ENCODE measurements at places on chromosomes 3 and 15. TPM values are rescaled to one million over a fixed set of nuclear protein-coding genes. Genes with fewer than 3 reads are reported as not detected.

SLC30A4 gene
- total RNA-seq = 6.5 TPM

GRCh38 chr3:133573629-133574194 is at the start of gene CDV3:
TSS of gene CDV3 (plus strand) at chr3:133573686. CDS start at chr3:133574045, 359 bp downstream.
- DNase-seq = no peak

GRCh38 chr3:7238565-7239295 is 377.8 kb downstream of the GRM7 start:
- no peak for DNase-seq

- no peak for DNase-seq
These were observed 12.2 kb downstream of the CALML4 start for GRCh38 chr15:68192804-68193486.

DNA sequence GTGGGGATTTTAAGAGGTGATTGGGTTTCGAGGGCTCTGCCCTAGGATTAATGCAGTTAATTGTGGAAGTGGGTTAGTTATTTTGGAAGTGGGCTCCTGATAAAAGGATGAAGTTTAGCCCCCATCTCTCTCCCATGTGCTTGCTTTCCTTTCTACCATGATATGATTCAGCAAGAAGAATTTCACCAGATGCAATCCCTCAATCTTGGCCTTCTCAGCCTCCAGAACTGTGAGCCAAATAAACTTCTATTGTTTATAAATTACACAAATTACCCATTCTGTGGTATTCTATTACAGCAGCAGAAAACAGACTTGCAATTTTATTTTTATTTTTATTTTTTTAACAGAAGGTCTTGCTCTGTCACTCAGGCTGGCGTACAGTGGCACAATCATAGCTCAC is 27.3 kb upstream of the UBE2E1 start:
- peak; percentile 11 for DNase-seq

CTXN2 gene
- total RNA-seq = not detected

SMARCC1 gene
- total RNA-seq = 29.5 TPM

DNA sequence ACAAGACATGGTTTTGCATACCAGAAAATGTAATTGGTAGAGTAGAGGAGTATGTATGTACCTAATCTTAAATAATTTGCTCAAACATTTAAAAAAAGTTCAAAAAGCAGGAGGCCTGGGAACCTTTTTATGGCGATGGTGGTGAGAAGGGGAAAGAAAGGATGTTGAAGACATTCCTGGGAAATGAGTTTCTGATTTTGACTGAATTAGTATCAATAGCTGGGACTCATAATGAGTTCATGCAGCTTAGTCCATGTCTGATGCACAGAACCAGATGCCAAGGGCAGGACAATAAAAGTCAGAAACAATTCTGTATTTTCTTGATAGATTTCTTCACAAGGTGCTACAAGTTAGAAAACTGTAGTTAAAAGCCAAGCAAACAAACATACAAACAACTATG is 395.3 kb downstream of the GAP43 start:
- DNase-seq = peak; percentile 77

DNA sequence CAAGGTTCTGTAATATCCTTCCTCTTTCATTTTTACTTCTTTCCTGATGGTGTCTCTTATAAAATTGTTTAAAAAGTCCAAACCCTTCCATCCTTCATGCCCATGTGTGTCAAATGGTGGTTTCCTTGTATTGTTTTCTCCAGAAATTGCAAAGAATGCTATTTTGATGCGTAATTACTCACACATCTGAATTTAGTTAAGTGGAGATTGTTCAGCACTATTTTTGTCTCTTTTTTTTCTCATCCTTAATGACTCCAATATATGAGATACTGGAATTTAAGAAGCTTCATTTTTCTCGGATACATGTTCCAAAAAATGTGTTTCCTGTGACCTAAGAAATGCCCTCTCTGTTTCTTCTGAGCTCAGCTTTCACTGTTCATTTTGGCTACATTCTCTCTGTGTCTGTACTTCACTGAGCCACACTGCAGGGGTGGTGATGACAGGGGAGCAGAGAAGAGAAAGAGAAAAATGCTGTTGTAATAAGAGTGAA is 799.8 kb downstream of the DIPK2A start:
- peak; percentile 54 for DNase-seq

GRCh38 chr3:130395916-130396315 is 50.4 kb downstream of the COL6A5 start:
- peak; percentile 41 for DNase-seq

GRCh38 chr3:183189641-183190040 is 27.1 kb upstream of the LAMP3 start:
- peak; percentile 33 for DNase-seq

- DNase-seq = peak; percentile 93
These were observed 56.6 kb downstream of the P3H2 start for GRCh38 chr3:190064112-190064511.

DNA sequence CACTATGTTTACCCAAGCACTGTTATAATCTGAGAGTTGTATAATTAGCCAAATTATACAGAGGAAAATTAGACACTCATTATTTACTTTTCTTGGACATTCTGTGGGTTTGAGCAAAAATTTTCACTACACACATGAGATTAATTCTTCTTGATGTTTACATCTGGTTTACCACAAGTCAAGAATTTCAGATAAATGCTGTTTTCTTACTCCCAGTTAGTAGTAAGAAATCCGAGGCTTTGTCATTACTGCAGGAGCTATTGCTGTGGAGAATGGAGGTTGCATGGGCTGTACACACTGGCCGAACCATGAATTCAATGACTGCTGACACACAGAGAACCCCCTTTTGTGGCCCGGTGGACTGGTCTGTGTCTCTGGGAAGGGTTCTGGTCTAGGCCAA is 207.7 kb upstream of the CFAP20DC start:
- no peak for DNase-seq

DNA sequence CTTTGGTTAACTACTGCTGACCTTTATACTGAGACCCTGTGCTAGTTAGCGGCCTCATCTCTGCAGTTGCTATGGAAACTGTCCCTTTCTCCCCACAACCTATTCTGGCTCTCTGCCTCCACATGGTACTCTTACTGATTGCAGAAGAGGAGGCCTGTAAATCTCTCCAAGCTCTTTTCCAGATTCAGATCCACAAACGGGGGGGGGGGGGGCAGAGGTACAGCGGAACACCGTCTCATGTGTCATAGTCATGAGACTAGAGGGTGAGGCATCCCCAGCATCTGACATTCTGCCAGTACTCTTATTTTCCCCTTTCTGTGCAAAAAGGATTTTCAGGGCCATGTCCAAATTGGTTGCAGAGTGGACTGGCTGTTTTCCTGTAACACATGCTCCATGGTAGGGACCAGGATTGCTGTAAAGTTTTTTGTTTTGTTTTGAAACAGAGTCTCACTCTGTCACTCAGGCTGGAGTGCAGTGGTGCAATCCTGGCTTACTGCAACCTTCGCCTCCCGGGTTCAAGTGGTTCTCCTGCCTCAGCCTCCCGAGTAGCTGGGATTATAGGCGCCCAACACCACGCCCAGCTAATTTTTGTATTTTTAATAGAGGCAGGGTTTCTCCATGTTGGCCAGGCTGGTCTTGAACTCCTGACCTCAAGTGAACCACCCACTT is 8.3 kb upstream of the MAP1A start:
- peak; percentile 74 for DNase-seq

Data from GM23248 (cell line).